ENCODE measurements at places on chromosomes 2 and 18.

DNA sequence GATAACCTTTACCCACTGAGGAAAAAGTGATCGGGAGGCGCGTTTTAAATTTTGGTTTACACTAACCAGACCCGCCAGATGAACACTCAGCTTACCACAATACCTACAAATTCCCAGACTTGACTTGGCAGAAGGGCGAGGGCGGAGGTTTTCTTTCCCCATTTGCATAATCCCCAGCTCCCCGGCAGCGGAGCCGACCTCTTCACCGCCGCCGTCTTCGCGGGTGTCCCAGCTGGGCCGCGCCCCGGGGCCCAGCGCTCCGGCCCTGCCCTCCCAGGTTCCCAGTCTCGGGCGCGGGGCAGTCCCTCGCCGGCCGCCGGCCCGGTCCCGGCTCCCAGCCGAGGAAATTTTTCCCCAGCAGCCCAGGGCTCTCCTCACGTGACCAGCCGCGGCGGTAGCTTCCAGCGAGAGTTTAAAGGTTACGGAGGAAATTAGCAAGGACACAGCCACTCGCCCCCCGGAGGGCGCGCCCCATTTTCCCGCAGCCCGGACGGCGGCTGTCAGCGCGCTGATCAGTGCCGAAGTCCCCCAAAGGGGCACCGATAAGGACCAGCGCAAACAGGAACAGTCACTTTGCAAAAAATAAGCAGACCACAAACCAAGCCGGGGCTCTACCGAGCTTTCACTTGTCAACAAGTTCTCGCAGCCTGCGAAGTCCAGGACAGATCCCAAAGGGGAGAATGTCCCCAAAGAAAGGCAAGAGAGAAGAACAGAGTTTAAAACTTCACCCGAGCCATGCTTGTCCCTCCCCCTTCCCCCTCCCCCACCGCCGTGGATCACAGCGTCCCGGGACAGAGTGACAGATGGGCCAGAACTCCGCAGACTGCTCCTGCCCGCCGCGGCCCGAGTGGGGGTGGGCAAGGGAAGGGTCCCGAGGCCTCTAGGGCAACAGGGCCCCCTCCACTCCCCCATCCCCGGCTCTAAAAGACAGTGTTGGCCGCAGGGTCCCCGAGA is 1.3 kb upstream of the PRKCE start:
- peak; percentile 39 for DNase-seq

GRCh38 chr2:163580757-163581156 is 155.1 kb downstream of the FIGN start:
- DNase-seq = no peak

- DNase-seq = no peak
Observed at GRCh38 chr18:79848294-79848578, 50.5 kb downstream of the KCNG2 start.

DNA sequence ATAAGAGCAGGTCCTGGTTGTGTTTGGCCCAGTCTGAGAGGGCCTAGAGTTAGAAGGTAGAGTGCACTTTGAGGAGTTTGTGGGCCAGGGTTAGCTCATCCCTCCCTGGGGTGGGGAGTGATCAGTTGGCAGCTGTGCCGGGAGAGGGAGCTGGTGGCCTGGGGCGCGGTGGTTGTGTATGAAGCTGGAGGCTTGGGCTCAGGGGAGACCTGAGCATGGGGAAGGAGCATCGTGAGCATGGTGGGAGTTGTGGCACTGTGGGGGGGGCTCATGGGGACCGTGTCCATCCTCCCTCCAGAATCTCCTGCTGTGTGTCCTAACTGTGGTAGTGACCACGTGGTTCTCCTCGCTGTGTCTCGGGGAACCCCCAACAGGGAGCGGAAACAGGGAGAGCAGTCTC is 13.6 kb downstream of the STK11IP start:
- no peak for DNase-seq

DNA sequence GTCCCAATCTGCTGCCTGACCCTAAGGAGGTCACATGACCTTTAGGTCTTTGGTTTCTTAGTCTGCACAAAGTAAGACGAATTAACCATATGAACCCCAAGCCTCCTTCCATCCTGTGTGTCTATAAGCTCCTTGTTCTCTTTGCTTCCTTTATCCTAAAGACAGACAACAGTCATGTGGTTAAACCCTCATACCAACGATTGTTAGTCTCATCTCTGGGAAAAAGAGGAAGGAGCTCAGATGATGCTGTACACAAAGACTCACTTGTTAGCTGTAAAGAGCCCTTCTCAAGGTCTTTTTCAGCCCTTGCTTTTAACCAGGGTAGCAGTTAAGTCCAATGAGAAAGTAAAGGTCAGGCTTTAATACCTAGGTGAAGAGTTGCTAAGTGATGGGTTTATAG is 443.7 kb downstream of the TNS1 start:
- no peak for DNase-seq

- DNase-seq = no peak
Observed at GRCh38 chr2:15912203-15912602, 28.1 kb upstream of the MYCN start.

DNA sequence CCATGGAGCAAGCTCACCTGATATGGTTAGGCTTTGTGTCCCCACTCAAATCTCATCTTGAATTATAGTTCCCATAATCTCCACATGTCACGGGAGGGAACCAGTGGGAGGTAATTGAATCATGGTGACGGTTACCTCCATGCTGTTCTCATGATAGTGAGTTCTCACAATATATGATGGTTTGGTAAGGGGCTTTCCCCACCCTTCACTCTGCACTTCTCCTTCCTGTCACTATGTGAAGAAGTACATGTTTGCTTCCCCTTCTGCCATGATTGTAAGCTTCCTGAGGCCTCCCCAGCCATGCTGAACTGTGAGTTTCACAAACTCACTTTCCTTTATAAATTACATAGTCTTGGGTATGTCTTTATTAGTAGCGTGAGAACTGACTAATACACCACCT is 435.7 kb upstream of the ID2 start:
- no peak for DNase-seq

- no peak for DNase-seq
Observed at GRCh38 chr18:78659748-78660147, 319.9 kb upstream of the SALL3 start.

- DNase-seq = no peak
Observed at GRCh38 chr2:98903767-98904485, 32.1 kb downstream of the CRACDL start.

GRCh38 chr2:20593072-20594034 is 57.5 kb downstream of the HS1BP3 start:
- DNase-seq = no peak

DNA sequence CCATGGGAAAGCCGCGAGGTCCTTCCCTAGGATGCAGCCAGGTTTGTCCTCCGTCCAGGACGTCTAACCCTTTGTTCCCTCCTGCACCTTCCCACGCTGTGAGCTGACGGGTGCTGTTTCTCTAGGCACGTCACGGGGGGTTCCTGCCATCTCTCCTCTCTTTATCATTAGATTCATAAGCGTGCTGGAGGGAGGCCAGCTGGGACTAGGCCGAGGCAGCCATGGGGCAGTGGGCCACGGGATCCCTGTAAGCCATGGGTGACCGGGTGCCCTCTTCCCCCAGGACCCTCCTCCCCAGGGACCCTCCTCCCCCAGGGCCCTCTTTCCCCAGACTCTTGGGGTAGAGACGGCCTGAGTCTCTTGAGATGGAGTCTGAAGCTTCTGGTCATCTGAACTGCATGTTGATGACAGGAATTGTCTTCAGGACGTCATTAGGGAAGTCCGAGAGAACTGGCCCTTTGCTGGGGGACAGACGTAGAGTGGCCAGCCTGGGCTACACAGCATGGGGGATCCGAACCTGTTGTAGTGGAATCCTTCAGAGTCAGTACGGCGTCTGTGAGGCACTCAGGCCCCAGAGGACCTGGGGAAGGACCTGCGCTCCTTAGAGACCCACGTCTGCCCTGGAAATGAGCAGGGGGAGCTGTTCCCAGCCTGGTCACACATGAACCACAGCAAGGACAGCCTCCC is 108.1 kb downstream of the TPO start:
- DNase-seq = no peak

- no peak for DNase-seq
Observed at GRCh38 chr2:3034856-3035255, 342.8 kb downstream of the EIPR1 start.

- no peak for DNase-seq
Observed at GRCh38 chr18:44922968-44923367, 242.3 kb downstream of the SETBP1 start.

- DNase-seq = no peak
Observed at GRCh38 chr2:165173215-165173614, 30.6 kb downstream of the SCN3A start.

- DNase-seq = no peak
Observed at GRCh38 chr2:104408266-104408665, 445.6 kb upstream of the POU3F3 start.

DNA sequence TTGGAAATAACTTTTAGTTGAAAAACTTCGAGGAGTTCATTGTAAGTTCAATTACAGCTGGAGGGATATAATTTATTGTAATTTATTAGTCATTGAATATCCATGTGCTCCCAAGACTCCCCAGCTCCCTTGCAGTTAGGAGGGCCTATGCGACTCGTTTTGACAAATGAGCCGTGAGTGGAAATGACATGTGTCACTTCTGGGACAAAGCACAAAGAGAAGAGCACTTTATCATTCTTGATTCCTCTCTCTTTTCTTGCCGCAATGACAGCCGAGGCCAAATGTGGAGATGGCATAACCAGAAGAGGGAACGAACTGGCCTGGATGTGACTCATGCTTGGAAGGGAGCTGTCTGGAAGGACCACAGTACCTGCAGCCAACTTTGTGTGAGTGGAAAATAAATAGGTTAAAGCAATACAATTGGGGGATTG is 44.2 kb upstream of the ITSN2 start:
- DNase-seq = no peak

GRCh38 chr2:10775831-10776230 is 36.8 kb downstream of the PDIA6 start:
- no peak for DNase-seq

GRCh38 chr2:240960309-240960970 is 38.0 kb upstream of the SNED1 start:
- no peak for DNase-seq

- no peak for DNase-seq
Observed at GRCh38 chr2:207913772-207914358, 111.5 kb downstream of the PLEKHM3 start.

- no peak for DNase-seq
Observed at GRCh38 chr2:121356058-121356640, 71.1 kb upstream of the TFCP2L1 start.

DNA sequence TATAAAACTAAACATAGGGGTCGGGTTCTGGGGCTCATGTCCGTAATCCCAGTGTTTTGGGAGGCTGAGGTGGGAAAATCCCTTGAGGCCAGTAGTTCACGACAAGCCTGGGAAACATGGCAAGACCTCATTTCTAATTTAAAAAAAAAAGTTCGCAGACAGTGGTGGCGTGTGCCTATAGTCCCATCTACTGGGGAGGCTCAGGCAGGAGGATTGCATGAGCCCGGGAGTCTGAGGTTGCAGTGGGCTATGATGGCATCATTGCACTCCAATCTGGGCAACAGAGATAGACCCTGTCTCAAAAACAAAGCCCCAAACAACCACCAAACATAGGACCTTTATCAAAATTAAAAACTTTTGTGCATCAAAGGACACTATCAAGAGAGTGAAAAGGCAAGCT is 9.8 kb upstream of the HAAO start:
- DNase-seq = no peak

GRCh38 chr2:198325359-198325758 is 521.0 kb downstream of the PLCL1 start:
- no peak for DNase-seq

- DNase-seq = no peak
Observed at GRCh38 chr2:218465987-218466633, 47.2 kb downstream of the VIL1 start.

DNA sequence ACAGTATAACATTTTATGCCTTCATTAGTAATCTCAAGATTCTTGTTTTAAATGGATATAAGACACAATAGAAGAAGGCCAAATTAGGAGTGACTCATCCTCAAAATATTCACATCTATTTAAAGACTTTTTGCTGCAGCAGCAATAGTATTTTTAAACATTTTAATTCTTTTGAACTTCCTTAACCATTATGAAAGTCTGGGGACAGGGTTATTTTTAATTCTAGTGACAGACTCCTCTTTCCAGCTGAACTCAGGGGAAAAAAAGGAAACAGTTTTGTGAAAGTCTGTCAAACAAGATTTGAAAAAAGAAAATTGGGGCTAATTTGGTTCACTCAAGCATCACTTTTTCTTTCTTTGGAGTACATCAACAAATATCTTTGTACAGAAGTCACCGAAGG is 541.8 kb downstream of the NUP35 start:
- DNase-seq = no peak

DNA sequence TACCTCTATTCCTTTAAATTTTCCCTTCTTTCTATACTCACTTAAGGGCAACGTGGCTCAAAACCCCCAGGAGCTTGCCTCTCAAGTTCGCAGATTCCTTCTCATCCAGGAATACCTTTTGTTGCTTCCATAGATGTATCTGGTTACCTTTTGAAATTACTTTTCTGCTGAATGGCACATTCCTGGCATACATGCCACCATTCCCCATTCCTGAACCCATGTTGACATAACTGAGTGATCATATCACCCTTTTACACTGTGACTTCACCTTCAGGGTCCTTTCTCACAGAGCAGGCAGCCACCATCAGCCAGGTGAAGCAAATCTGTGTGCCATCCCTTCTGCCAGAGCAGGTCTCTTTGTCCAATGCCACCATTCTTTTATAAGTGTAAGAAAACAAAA is 615.8 kb downstream of the ARHGAP15 start:
- DNase-seq = no peak

DNA sequence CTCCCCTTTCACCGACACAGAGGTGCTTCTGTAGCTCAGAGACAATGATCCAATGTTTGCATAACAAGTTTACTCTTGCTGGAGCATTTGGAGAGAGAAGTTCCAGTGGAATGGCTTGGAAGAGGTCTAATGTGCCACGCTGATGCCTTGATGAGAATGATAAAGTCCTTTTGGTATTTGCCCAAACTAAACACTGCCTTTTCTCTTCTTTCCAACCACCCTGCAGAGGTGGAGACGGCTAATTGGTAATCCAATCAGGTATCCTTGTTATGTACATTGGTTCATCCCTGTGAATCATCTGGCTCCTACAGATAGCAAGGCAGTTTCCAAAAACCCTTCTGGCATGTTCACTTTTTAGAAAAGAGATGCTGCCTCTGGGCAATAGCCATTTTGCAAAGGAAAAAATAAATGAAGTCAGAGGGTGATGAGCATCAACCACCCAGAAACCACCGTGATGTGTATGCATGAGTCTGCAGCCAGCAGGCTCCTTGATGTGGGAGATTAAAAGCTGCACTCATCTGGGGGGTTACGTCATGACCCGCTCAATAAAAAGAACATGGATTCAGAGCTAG is 40.6 kb downstream of the KIAA2012 start:
- no peak for DNase-seq

Measured in activated CD4-positive, CD25-positive, alpha-beta regulatory T cell (primary cell).